ENCODE measurements at places on chromosomes 11 and 22. TPM values are rescaled to one million over a fixed set of nuclear protein-coding genes. Genes with fewer than 3 reads are reported as not detected.
A peak's percentile ranks its signal among the peaks of the same experiment; 100 is the strongest.

DNA sequence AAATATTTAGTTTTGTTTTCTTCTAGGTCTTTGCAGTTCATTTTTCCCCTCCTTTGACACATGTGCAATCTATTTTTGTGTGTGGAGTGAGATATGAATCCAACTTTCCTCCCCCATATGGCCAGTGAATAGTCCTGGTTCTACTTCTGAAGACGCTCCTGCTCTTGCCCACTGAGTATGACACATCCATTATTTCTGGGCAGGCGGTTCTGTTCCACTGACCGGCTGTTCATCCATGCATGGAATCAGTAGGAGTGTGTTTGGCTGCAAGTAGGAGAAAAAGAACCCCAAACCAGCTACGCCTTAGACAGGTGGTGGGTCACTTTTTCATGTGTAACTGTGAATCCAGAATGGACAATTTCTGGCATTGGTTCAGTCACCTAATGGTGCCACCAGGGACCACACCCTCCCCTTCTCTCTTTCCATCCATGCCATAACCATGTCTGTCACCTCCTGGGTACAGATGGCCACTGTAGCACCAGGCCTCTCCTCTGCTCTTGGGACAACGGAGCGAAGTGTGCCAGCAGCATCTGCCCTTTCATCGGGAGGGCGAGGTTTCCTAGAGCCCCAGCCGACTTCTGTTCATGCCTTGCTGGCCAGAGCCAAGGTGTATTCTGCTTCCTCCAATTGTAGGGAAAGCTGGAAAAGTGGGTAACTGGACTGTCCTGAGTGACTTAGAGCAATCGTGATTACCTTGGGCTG, 67.4 kb upstream of the SLC22A12 start:
- no peak for DNase-seq

DNA sequence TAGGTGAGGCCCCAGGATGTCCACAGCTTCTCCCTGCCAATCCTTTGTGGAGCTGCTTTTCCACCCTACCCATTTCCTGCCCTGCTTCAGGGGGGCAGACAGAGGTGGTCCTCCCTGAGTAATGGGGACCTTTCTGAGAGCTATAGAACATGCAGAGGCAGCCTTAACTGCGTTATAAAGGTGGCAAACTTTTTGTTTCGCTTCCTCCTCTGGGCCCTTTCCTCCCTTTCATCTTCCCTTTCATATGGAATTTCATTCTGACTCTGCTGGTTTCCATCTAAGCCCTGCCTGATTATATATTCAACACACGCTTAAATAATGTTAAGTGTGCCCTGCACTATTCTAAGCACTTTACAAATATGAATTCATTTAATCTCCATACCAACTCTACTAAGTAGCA, 169.3 kb upstream of the E2F8 start:
- DNase-seq: no peak

APOBEC3B gene
- total RNA-seq: 43.9 TPM

DNA sequence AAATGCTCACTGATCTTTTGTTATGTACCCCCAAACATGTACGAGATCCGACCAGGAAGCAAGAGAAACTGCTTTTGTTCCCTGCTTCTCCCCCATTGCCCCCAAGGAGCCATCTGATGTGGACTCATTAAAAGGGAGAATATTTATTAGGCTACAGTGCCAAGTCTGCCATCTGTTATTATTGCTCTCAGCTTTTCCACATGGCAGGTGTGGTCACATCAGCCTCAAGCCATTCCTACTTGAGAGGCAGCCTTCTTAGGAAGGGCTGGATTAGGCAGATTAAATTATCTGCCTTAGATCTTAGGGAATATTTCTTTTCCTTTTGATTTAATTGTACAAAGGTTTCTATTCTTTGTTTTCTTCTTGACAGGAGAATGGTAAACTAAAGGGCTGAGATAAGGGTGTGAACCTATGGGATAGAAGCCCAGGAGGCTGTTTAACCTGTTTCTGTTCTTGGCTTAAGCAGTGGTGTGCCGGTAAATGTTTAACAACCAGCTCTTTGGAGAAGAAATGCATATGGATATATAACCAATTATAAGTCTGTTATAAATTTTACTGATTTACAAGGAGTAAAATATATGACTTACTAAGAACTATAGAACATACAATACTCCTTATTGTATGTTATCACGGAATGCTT, 88.8 kb downstream of the PDHX start:
- DNase-seq: no peak

GRCh38 chr22:41951898-41952474, at the start of gene SMIM45:
Gene SMIM45 (plus strand): TSS chr22:41952150.
- DNase-seq: no peak

- no peak for DNase-seq
Measured at GRCh38 chr22:40376149-40376548, 5.8 kb downstream of the SGSM3 start.

- DNase-seq: no peak
Measured at GRCh38 chr22:35958334-35958733, 70.3 kb downstream of the RBFOX2 start.

SLC5A4 gene
- not detected for total RNA-seq

FGF19 gene
- total RNA-seq: not detected

P2RX3 gene
- total RNA-seq: not detected

THRSP gene
- total RNA-seq: not detected

- DNase-seq: no peak
Measured at GRCh38 chr11:123085497-123085896, 23.6 kb upstream of the HSPA8 start.

KCNK4 gene
- total RNA-seq: 0.34 TPM

TUBA8 gene
- total RNA-seq: 4.3 TPM

CCDC134 gene
- 17.6 TPM for total RNA-seq

GRCh38 chr11:27313157-27313821, 49.7 kb downstream of the CCDC34 start:
- DNase-seq: no peak

MACROD1 gene
- total RNA-seq: 24.5 TPM

DNA sequence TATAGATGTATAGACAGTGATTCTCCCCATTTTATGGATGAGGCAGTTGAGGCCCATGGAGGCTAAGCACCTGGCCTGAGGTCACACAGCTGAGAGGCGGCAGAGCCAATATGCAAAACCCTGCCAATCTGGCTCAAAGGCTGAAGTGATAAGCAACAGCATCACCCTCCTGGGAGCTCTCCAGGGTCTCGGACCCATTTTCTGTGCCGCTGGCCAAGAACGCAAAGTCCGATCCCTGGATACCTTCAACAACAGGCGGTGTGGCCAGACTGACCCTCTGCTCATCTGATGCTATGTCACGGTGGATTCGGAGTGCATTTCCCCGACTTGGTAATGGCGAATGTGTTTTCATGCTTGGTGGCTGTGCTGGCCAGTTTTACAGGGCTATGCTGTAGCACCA, 595.0 kb downstream of the TBC1D22A start:
- no peak for DNase-seq

DNA sequence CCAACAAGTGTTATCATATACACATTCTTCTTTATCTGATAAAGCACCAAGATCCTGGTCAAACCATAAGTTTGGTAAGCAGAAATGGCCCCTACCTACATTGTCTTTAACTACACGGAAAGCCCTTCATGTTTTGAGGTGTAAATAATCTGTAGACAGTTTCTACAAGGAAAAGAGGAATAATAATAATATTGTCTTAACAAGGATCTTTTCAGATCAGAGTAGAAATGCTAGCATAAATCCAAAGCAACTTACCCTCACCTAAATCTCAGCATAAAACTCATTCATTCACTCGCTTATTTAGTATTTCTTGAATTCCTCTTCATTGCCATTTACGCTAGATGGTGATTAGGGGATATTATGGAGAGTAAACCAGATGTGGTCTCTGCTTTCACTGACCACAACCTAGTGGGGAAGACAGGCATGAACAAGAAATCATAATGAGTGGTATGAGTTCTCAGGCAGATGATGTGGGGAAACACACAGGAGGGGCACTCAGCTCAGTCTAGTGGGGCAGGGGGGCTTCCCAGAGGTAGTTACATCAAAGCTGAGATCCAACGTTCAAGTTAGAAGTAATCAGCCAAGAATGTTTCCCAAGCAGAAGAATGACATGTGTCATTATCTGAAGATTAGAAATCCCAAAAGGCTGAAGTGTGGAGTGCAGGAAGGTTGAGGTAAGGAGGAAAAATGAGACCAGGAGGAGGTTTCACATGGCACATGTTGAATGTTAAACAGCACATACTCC, 65.4 kb upstream of the ZC3H12C start:
- DNase-seq: no peak

DNA sequence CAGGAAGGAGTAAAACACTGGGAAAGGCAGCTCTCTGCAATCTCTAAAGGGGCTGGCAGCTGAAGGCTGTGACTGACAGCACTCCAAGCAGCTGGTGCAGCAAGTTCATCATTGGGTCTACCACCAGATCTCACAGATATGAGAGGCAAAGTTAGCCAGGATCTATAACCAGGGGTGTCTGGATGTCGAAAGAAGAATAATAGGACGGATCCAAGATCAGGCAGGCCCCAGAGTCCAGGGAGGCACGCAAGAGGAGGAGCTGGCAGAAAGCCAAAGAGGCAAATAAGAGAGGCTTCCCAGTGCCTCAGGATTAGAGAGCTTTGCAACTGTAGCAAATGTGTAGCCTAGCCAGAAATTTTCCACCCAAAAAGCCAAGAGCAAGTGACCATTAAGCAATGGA, 77.1 kb downstream of the RBMXL2 start:
- no peak for DNase-seq

GRCh38 chr22:38418589-38418988, 36.4 kb downstream of the KCNJ4 start:
- no peak for DNase-seq

OR4A5 gene
- not detected for total RNA-seq

REXO2 gene
- total RNA-seq: 60.1 TPM

OR10A4 gene
- total RNA-seq: not detected

C22orf23 gene
- not detected for total RNA-seq

DNA sequence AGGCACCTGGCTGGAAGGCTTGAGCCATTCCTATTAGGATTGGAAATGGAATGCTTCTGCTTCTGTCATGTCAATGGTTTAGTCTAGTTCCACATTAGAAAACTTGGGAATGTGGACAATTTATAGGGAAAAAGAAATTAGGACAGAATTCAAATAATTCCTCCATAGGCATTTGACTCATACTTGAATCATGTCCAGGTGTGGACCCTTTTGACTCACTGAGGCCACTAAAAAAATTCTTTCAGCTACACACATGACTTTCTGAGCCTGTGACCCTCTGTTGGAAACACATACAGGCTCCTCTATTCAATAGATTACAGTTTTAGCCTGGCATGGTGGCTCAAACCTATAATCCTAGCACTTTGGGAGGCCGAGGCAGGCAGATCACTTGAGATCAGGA, 100.5 kb downstream of the RASSF10 start:
- no peak for DNase-seq

SLC17A6 gene
- not detected for total RNA-seq

- no peak for DNase-seq
Measured at GRCh38 chr11:130709531-130709930, 206.7 kb downstream of the SNX19 start.

TMPRSS6 gene
- total RNA-seq: 39.9 TPM

GRCh38 chr11:130101661-130102060, 32.0 kb downstream of the APLP2 start:
- no peak for DNase-seq

AMOTL1 gene
- total RNA-seq: 0.24 TPM

GRCh38 chr11:11669233-11669846, 47.5 kb upstream of the GALNT18 start:
- DNase-seq: no peak

ARHGAP32 gene
- 4.3 TPM for total RNA-seq

- no peak for DNase-seq
Measured at GRCh38 chr11:32704775-32705174, 89.7 kb downstream of the CCDC73 start.

DTX4 gene
- 0.07 TPM for total RNA-seq

BRSK2 gene
- total RNA-seq: 0.46 TPM

KDM4F gene
- total RNA-seq: not detected

GRCh38 chr22:43385770-43386641, 25.8 kb upstream of the MPPED1 start:
- DNase-seq: peak; percentile 80

STX5 gene
- 29.2 TPM for total RNA-seq

DNA sequence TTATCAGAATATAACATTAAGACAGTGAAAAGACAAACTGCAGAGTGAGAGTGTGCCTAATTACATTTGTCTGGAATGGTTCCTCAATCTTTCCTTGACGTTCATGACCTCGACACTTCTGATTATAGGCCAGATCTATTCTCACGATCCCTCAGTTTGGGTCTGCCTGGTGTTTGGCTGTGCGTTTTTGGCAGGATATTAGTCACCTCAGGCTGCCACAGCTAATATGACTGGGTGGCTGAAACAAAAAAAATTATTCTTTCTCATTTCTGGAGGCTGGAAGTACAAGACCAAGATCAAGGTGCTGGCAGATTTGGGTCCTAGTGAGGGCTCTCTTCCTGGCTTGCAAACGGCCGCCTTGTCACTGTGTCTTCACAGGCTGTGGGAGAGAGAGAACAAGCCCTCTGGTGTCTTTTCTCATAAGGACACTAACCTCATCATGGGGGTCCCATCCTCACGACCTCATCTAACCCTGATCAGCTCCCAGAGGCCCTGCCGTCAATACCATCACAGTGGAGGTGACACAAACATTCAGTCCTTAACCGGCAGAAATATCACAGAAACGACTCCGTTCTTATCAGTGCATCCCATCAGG, 23.2 kb downstream of the IFITM10 start:
- DNase-seq: peak; percentile 23

APOL3 gene
- total RNA-seq: 63.9 TPM

- no peak for DNase-seq
Measured at GRCh38 chr22:35805466-35805865, 87.8 kb downstream of the APOL5 start.

KLHL35 gene
- total RNA-seq: 0.12 TPM

GRCh38 chr22:48781391-48781790, 1046.3 kb downstream of the BRD1 start:
- no peak for DNase-seq

- no peak for DNase-seq
Measured at GRCh38 chr11:86386746-86387145, 12.1 kb downstream of the CCDC81 start.

PEX26 gene
- total RNA-seq: 56.8 TPM

MMP12 gene
- not detected for total RNA-seq

HBB gene
- not detected for total RNA-seq

OR5P2 gene
- total RNA-seq: not detected

SYT13 gene
- total RNA-seq: not detected

DNA sequence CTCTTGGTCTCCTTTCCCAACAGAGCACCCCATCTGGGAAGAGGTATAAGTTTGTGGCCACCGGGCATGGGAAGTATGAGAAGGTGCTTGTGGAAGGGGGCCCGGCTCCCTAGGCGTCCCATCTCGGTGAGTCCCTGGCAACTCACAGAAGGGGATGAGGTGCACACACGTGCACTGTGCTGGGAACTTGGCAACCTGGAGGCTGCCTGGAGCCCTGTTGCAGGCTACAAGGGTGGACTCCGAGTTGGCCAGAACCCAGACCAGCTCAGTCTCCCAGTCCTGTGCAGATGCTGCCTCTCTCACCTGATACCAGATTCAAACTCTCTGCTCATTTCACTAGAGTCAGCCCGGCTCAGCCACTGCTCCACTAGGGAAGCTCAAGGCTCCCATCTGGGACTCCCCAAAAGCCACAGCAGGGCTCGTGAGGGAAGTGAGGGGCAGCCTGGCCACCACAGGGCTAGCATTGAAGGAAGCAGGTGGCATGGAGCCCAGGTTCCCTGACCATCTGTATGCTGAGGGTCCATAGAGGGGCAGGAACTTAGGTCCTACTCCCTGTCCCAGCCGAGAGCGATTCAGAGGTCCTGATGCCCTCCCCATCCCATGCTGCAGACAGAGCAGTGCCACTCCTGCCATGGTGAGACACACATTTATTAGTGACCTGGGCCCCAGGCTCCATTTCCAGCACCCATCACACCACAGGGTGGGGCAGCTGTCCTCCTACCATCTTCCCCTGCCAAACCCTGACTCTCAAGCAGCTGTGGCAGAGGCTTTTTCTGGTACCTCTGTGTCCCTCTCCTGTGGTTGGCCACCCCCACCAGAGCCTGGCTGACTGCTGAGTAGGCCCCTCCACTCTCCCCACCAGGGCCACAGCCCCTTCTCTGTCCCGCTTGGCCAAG, 4.0 kb downstream of the PRR33 start:
- no peak for DNase-seq
